ENCODE measurements at places on chromosomes 3 and 15. TPM values are rescaled to one million over a fixed set of nuclear protein-coding genes. Genes with fewer than 3 reads are reported as not detected.

MUC20 gene
- 3.5 TPM for total RNA-seq

ACP3 gene
- not detected for total RNA-seq

THPO gene
- not detected for total RNA-seq

ROPN1 gene
- total RNA-seq, result not detected

SLC38A3 gene
- total RNA-seq, result not detected

OR5H14 gene
- not detected for total RNA-seq

CLDN16 gene
- total RNA-seq, result 0.23 TPM

Measured in MCF 10A (cell line).